ENCODE measurements at places on chromosomes 5 and 9.

DNA sequence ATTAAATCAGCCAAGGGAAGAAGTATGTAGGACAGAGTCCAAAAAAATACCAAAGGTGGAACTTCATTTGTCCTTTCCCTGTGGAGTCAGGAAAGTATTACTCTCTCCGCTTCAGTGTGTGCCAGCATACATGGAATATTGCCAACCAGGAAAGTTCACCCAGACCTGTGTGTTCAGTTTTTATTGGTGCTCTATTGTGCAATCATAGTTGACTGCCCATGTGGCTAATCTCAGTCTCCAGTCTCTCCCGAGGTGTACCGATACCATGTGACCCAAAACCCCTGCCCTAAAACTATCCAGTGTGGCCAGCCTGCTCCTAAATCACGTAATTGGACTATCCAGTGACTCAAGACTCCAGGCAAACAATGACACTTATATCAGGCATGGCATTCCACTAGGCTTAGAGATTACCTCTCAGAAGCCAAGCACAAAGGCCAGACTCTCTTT lies 38.8 kb downstream of the NFX1 start:
- H3K4me1 ChIP-seq = no peaks in the 10 kb centered on the region
- peaks cover 61% of the 10 kb centered on the region for H3K36me3 ChIP-seq
- H3K4me3 ChIP-seq = no peak overlapping the region
- H3K27me3 ChIP-seq = no peaks in the 10 kb centered on the region
- H3K27ac ChIP-seq = no peak overlapping the region

GRCh38 chr5:67857502-67857901 lies 358.1 kb upstream of the PIK3R1 start:
- H3K4me1 ChIP-seq = no peaks in the 10 kb centered on the region
- peaks cover 3% of the 10 kb centered on the region for H3K36me3 ChIP-seq
- no peak for DNase-seq
- H3K4me3 ChIP-seq = no peak overlapping the region
- H3K27ac ChIP-seq = no peak overlapping the region

DNA sequence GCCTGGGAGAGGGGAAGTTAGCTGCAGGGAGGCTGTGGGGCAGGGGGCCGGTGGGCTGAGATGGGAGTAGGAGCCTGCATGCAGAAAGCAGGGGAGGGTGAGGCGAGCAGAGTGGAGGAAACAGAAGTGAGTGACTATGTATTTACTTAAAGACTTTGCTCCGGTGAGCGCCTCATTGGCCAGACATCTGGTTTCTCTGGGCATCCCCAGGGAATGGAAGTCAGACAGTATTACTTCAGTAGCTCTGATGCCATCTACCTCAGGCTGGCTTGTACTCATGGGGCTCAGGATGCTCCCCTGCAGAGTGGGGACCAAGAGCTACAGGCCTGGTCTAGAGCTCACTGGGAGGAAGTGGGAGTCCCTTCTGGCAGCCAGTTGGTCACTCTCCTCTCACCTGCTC lies 78.2 kb upstream of the ARAP3 start:
- no peak overlapping the region for H3K4me3 ChIP-seq

GRCh38 chr5:157502143-157502647 lies 42.2 kb downstream of the NIPAL4 start:
- peak overlapping the region; percentile 66 for H3K27ac ChIP-seq
- no peak overlapping the region for H3K4me3 ChIP-seq
- no peaks in the 10 kb centered on the region for H3K27me3 ChIP-seq
- peak; percentile 55 for DNase-seq
